Heart right ventricle (tissue), 16 donors: ENCODE measurements at places on chromosomes 6 and 20. TPM values are rescaled to one million over a fixed set of nuclear protein-coding genes. Genes with fewer than 3 reads are reported as not detected.

DNA sequence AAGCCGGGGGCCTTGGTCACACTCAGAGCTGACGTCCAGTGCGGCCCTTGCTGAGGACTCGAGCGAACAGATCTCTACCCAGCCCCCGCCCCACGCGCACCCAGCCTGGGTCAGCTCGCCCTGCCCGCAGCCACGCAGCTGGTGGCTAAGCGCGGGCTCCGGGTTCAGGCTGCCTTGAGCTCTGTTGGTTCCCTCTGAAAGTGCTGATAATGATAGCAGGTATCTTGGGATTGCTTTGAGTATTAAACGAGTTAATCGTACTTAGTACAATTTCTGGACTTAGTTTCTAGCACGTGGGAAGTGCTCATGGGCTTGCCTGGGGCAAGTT is 88.1 kb upstream of the TGM3 start:
- DNase-seq: no peak

- no peak for DNase-seq
Measured at GRCh38 chr6:164063346-164063745, 648.8 kb downstream of the QKI start.

DNA sequence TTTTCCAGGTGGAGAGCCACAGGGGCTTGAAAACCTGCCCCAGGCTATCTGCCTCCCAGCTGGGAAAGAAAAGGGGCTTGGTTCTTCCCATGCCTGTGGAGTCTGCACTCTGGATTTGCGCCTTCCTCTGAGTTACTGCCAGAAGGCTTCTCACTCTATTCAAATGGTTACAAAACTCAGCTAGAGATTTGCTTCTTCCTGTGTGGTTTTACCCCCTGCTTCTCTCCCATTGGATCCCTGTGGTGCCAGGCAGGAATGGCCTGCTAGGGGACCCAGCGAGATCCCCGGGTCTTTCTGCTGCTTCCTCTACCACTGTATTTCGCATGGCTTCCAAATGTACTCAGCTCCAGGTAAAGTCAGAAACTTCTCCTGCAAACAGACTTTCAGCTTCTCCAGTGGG is 192.0 kb upstream of the HS3ST5 start:
- no peak for DNase-seq

- no peak for DNase-seq
Measured at GRCh38 chr6:36760685-36761435, 63.2 kb downstream of the RAB44 start.

- no peak for DNase-seq
Measured at GRCh38 chr20:20547221-20547875, 165.1 kb downstream of the RALGAPA2 start.

- no peak for DNase-seq
Measured at GRCh38 chr6:4774296-4774695, 1.9 kb upstream of the CDYL start.

BTNL2 gene
- not detected for total RNA-seq

DNA sequence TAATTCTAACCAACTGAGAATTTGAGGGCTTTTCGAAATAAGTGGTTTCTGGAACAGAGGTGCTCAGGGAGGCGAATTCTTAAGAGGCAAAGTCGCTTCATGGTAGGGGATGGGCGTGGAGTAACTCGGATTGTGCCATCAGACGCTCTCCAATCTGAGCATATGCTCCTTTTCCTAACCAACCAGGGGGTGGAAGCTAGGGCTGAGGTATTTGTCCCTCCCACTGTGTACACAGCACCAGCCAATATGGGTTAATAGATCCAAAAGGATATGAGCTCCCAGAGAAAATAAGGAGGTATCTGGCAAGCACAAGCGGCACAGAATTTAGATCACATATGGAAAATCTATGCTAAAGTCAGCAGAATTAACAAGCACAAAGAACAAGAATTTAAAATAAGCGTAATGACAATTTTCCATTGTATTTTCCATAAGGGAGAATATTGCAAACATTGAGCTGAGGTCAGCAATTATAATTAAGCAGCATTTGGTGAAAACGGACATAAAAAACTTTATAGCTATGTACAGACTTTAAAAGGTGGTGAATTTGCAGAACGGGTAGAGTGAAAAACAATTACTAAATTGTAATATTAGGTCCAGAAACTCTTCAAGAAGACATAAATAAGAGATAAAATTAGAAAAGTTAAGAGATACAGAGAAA is 55.0 kb upstream of the PHACTR1 start:
- no peak for DNase-seq

GRCh38 chr6:17907406-17908229 is 79.8 kb downstream of the KIF13A start:
- DNase-seq: peak; percentile 27

- DNase-seq: no peak
Measured at GRCh38 chr6:79463621-79464050, 73.6 kb downstream of the LCA5 start.

- DNase-seq: no peak
Measured at GRCh38 chr6:37783856-37784584, 35.5 kb upstream of the ZFAND3 start.

PAK5 gene
- not detected for total RNA-seq

- DNase-seq: no peak
Measured at GRCh38 chr6:68657374-68658139, 22.5 kb downstream of the ADGRB3 start.

GID8 gene
- total RNA-seq: 16.9 TPM

- no peak for DNase-seq
Measured at GRCh38 chr20:12764851-12765250, 243.9 kb upstream of the SPTLC3 start.

DNA sequence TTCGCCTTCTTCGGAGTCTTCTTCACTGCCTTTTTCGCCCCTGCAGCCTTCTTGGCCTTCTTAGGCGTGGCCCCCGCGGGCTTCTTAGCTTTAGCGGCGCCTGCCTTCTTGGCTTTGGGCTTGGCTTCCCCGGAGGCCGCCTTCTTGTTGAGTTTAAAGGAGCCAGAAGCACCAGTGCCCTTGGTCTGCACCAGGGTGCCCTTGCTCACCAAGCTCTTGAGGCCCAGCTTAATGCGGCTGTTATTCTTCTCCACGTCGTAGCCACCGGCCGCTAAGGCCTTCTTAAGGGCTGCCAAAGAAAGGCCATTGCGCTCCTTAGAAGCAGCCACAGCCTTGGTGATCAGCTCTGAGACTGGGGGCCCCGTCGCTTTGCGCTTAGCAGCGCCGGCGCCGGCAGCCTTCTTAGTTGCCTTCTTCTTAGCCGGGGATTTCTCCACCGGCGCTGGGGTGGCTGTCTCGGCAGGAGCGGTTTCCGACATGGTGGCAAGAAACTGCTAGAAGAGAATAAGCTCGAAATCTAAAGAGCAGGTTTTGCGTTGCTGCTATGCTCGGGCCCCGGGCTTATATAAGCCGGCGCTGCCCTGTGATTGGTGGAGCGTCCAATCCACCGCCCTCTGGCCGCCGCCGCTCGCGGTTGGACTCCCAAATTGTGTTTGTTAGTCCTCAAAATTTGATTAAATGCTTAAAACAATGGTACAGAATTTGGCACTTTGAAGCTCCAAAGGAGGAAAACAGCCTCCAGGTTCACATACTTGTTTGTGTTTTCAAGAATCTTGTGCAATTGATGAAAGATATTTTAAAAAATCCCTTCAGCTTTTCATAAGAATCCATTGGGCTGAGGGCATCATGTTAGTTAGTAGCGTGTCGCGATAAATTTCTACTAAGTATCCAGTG is 44.9 kb downstream of the OR2B2 start:
- DNase-seq: peak; percentile 53

DNA sequence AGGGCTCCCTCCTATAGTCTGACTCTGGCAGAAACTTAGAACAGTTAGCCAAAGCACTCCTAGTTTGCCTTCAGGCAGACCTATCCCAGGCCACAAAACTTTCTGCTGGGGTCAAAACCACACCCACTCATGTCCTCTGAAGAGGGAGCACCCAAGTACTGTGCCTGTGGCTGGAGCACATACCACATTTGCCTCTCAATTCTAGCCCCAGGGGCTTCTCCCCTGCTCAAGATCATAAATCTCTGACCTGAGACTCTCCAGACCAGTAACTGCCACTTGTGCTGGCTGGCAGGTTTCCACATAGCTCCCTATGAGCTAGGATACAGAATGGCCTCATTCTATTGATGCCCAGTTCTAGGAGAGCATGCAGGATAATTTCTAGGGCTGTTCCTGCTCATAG is 781.0 kb downstream of the EYS start:
- no peak for DNase-seq

TENT5A gene
- 72.1 TPM for total RNA-seq

GRCh38 chr6:2611092-2611491 is 139.6 kb downstream of the MYLK4 start:
- no peak for DNase-seq

SIGLEC1 gene
- 2.1 TPM for total RNA-seq

DNA sequence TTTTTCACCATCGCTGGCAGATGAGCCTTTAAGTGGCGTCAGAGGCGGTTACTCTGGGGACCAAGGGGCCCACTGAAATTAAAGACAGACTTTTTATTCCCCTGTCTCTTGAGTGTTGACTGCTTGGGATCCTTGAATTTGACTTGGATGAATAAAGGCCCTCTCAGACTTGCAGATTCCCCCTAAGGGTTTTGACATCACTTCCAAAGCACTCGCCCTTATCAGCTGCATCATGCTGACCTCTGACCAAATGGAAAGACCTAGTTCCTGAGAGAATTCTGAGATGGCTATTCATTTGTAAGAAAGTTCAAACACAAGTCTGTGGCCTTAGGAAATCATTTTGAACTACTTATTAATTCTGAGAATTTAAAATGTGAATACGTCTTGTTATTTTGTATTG is 13.5 kb upstream of the MOXD1 start:
- no peak for DNase-seq

TREM1 gene
- total RNA-seq: 0.75 TPM

DNA sequence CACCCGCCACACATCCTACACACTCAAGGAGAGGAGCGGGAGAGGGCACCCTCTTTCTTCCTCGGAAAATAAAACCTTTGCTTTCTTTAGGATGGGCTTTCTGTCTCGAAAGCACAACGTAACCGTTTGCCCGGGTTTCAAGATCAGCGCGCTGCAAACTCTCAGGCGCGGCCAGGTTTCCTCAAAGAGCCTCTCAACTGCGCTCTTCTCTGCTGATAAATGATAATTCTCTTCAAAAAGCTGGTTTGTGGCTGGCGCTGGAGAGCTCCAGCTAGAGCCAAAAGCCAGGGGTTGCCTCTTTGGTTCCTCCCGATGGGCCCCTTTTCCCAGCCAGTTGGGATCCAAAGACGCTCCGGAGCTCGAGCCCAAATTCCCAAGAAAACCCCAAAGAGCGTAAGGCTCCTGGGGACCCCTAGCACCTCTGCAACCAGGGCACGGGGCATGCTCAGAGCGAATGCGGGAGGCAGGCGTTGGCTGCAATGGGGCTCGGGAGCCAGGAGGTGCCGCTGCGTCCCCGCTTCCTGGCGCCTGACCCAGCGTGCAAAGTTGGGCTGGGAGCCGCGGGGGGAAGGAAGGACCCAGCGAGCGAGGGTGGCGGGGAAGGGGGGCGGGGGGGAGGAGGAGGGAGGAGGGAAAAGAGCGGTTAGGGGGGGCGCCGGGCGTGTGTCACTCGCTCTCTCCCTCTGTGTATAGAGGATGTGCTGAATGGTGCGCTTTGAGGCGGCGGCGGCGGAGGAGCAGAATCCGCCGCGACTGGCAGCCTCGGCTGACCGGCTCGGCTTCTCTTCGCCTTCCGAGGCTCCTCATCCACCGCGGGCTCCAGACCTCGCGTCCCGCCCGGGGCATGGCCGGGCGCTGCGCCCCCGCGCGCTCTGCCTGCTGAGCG is at the start of gene PLCB1:
Gene PLCB1, plus strand, starts transcription at position 669 of the 886 bp plus-strand sequence. CDS start 386 bp downstream, outside the sequence.
- peak; percentile 86 for DNase-seq

CRISP3 gene
- total RNA-seq: not detected

LRRC73 gene
- total RNA-seq: 3.3 TPM

DNA sequence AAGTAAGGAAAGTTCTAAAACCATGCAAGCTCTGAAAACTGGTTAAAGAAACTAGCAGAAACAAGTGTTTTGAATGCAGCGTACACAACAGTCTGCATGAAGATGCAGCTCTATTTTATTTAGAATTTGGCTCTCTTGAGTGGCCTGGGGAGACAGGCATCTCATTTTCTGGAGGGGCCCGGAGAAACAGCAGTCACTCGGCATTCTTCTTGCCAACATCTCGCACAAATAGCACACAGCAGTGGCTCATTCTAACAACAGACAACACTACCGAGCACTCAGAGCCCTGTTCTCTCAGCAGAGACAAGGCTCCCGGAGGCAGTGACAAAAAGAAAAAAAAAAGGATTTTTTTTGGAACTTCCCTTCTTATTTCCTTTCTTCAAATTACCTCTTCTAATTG is 108.5 kb upstream of the STMND1 start:
- no peak for DNase-seq

TRIM31 gene
- not detected for total RNA-seq

DNA sequence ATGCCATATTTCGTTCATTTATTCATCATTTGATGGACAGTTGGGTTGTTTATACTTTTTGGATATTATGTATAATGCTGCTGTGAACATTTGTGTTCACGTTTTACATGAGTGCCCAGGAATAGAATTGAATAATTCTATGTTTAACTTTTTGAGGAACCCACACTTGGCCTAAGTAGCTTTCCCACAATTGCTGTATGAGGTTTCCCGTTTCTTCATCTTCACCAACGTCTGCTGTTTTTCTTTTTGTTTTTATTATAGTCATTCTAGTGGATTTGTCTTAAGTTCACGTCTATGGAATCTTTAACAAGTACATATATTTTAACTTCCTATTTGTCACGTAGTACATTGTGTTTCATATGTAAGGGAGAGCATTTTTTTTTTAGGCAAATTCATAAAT is 110.3 kb downstream of the JARID2 start:
- DNase-seq: no peak

GRCh38 chr20:55500130-55500529 is 505.2 kb downstream of the CBLN4 start:
- no peak for DNase-seq

SPATS1 gene
- total RNA-seq: not detected

- no peak for DNase-seq
Measured at GRCh38 chr6:149153693-149154092, 163.8 kb upstream of the TAB2 start.

HUS1B gene
- 0.57 TPM for total RNA-seq

PLA2G7 gene
- total RNA-seq: not detected

DNA sequence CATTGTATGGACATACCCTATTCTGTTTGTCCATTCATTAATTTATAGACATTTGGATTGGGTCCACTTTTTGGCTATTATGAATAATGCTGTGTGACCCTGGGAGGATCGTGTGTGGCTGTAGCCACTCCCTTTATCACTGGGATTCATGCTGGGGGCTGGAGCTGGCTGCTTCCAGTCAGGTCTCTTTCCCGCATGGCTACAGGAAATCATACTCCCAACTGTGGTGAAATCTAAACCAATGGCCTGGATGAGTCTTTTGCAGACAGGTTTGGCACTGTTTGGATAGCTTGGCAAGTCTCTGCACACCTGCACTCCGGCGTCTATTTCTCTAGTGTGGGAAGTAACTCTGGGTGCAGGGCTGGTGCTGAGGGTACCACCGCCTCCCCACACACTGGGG is 80.4 kb downstream of the RIN2 start:
- no peak for DNase-seq

PKIB gene
- 0.96 TPM for total RNA-seq

DNA sequence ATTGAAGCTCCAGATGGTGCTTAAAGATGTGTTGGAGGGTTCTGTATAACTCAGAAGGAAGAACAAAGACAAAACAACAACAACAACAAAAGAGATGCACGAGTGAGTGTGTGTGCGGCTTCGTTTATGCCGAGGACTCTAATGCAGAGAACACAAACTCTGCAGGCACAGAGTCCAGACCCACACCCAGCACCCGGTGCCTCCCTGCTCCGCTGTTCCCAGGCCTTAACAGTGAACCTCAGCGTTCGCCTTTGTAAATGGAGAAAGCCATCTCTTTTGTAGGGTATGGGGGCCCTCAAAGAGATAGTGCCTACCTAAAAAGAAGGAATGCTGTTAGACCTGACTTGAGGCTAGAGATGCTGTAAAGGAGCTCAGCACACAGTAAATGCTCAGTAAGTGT is 243.3 kb downstream of the ERMARD start:
- no peak for DNase-seq

CAP2 gene
- 211 TPM for total RNA-seq

GRCh38 chr20:58970146-58970545 is 10.9 kb upstream of the NELFCD start:
- no peak for DNase-seq
